ENCODE measurements at places on chromosomes 13 and 19.

GRCh38 chr13:63088226-63088625 is 1672.6 kb upstream of the PCDH20 start:
- DNase-seq = no peak
- no peak overlapping the region for H3K27ac ChIP-seq
- H3K36me3 ChIP-seq = no peaks in the 10 kb centered on the region

DNA sequence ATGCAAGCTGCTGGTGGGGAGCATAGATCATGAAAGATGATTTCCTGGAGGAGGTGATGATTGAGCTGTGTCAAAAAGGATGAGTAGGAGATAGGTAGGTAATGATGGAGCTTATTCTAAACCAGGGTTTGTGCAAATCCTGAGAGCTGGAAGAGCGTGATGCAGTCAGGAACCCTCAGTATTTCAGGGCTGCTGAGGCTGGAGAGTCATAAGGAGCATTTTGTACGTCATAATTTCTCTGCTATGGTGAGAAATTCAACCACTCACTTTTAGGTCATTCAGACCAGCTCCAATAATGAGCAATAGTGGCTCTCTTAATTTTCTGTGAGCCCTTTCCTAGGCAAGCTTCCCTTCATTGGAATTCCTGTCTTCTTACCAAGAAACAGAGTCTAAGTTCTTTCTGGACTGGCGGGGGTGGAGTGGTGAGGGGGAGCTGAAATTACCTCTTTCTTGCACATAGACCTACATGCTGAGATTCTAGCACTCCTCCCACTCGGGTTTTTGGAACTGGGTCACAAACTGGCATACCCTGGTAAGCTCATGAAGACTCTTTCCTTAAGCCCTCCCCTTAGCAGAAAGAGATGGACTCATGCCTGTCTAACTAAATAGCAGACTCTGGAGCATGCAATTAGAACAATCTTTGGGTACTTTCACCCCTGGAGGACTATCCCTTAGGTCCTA is 62.2 kb upstream of the MYCBP2 start:
- no peaks in the 10 kb centered on the region for H3K4me1 ChIP-seq
- peaks cover 95% of the 10 kb centered on the region for H3K27me3 ChIP-seq
- H3K4me3 ChIP-seq = no peak overlapping the region
- DNase-seq = no peak
- H3K36me3 ChIP-seq = no peaks in the 10 kb centered on the region
- no peak overlapping the region for H3K27ac ChIP-seq

DNA sequence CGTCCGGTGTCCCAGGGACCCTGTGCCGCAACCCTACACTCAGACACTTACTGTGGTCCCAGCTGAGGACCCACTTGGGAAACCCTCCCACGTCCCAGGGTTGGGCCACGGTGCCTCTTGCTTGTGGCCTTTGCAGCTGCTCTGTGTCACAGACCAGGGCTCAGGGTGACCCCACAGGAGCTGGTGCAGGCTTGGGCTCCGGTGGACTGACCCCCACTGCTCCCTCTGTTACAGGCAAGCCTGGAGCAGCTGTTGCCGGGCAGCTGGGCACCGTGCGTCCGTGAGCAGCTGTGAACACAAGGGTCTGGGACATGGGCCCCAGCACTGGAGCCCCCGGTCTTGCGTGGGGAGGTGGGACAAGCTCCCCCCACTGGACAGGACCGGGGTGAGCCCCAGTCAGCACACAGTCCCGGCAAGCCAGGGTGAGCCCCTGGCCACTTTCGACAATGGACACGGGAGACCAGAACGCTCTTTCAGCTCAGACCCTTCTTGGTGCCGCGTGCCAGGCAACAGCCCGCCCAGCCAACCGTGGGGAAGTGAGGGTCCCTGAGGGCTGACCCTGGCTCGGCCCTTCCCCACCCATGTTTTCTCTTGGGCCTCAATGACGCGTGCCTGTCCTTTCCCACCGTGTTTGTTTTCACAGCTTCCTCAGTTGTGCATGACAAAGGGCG is 65.7 kb upstream of the C13orf46 start:
- no peak overlapping the region for H3K4me3 ChIP-seq
- H3K36me3 ChIP-seq = peaks cover 5% of the 10 kb centered on the region
- no peaks in the 10 kb centered on the region for H3K4me1 ChIP-seq
- no peak for DNase-seq

- peaks cover 15% of the 10 kb centered on the region for H3K36me3 ChIP-seq
- H3K4me1 ChIP-seq = peaks cover 23% of the 10 kb centered on the region
- no peaks in the 10 kb centered on the region for H3K27me3 ChIP-seq
- peak within 1 kb of the TSS; percentile 93 for H3K4me3 ChIP-seq
- DNase-seq = no peak
Observed at GRCh38 chr13:43879755-43880181, at the start of gene LACC1. LACC1 (plus strand) TSS chr13:43879904; CDS start chr13:43880986, 1,082 bp downstream.

DNA sequence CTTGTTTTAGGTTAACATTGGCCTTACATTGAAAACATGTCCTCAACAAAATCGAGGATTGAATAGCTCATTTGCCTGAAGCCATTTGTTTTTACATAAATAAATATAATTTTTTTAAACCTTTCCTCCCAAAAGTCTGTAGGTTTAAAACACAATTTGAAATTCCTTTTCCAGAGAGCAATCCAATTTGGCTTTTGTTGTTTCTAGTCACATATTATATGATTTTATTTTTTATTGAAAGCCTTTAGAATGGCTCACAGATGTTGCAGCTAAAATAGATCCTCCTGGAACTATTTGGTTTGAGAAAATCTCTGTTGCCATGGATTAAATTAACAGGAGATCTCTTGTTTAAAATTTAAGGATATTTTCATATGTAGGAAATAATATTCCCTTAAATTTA is 512.6 kb downstream of the KLF5 start:
- no peaks in the 10 kb centered on the region for H3K4me1 ChIP-seq
- H3K27me3 ChIP-seq = no peaks in the 10 kb centered on the region
- no peak overlapping the region for H3K27ac ChIP-seq
- DNase-seq = no peak

DNA sequence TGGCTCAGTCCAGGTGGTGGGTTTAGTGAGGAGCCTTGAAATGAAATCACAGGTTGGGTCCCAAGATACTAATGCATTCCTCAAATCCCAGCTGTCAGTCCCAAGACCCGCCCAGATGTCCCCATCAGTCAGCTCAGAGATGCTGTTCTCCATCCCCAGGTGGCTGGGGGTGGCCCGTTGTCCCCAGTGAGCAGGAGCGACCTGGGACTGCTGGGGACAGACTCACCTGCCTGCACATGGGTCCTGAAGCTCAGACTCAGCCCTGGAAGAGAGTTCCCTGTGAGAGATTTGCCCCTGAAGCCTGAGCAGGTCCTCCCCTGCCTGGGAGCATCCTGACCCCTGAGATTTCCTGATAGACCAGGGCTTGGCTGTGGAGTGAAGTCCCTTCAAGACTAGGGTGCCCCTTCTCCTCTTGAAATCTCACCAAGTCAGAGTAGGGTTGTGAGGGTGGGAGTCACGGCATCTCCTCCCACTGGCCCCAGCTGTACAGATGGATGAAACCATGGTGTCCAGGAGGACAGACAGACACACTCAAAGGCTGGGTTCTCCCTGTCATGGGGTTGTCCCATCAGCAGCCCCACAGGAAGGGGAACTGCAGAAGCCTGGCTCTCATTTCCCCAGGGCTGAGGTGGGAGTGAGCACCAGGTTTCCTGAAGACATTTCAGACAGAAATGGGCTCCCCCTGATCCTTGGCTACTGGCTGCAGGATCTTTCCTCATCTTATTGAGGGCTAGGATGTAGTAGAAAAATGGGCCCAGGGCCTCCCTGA is 14.4 kb downstream of the LILRA5 start:
- H3K4me3 ChIP-seq = no peak overlapping the region
- H3K27ac ChIP-seq = no peak overlapping the region
- no peaks in the 10 kb centered on the region for H3K36me3 ChIP-seq
- H3K4me1 ChIP-seq = no peaks in the 10 kb centered on the region
- no peak for DNase-seq
- peaks cover 53% of the 10 kb centered on the region for H3K27me3 ChIP-seq

- H3K36me3 ChIP-seq = no peaks in the 10 kb centered on the region
- DNase-seq = peak; percentile 30
- no peaks in the 10 kb centered on the region for H3K27me3 ChIP-seq
- H3K27ac ChIP-seq = no peak overlapping the region
- H3K4me1 ChIP-seq = peaks cover 5% of the 10 kb centered on the region
Observed at GRCh38 chr13:73480779-73481559, 422.2 kb downstream of the KLF5 start.
